IPS DF 19.7 (cell line): ENCODE measurements at places on chromosomes 7 and 10.

GRCh38 chr10:42491001-42491592 is 147.3 kb downstream of the ZNF33B start:
- no peak for DNase-seq

DNA sequence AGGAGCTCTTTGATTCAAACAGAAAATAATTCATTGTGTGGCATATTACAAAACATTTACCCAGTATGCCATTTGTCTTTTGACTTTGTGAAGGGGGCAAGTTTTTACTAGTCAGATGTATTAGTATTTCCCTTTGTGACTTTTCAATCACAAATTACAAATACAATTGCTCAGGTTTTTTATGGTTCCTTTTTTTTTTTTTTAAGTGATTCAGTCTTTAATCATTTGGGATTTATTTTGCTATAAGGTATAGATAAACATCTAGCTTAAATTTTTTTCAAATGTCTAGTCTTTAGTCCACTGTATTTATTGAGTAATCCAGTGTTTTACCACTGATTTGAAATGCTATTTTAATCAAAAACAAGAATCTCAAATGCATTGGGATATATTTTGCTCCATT is 75.9 kb downstream of the AOAH start:
- no peak for DNase-seq

GRCh38 chr7:27576360-27576944 is 86.2 kb downstream of the HIBADH start:
- DNase-seq: no peak

- no peak for DNase-seq
Measured at GRCh38 chr7:151615784-151616183, 96.1 kb upstream of the RHEB start.

- no peak for DNase-seq
Measured at GRCh38 chr10:60123668-60124067, 217.3 kb upstream of the CCDC6 start.

DNA sequence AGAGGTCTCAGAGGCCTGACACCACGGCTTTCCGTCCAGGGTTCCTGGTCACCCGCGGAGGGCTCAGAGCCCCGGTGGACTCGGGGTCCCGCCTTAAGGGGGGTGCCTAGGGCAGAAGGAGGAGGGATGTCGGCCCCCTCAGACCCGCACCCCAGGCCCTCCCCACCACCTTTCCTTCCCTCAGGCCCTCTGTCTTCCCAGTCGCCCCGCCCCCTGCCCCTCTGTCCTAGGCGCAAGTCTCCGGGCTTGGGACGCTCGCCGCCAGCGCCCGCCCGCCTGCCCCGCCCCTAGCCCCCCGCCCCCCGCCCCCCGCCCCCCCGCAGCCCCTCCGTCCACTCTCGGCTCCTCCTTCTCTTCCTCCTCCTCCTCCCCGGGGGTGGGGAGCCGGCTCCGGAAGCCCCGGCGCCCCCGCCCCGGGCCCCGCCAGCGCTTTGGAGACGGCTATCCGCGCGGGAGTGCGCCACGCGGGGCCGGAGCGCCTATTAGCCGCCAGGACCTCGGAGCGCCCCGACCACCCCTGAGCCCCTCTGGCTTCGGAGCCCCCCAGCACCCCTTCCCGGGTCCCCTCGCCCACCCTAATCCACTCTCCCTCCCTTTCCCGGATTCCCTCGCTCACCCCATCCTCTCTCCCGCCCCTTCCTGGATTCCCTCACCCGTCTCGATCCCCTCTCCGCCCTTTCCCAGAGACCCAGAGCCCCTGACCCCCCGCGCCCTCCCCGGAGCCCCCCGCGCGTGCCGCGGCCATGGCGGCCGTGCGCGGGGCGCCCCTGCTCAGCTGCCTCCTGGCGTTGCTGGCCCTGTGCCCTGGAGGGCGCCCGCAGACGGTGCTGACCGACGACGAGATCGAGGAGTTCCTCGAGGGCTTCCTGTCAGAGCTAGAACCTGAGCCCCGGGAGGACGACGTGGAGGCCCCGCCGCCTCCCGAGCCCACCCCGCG is at the start of gene AEBP1:
TSS of gene AEBP1 (plus strand) at position 423 of the 937 bp plus-strand sequence. CDS start at position 744, 321 bp downstream.
- DNase-seq: no peak
